ENCODE measurements at places on chromosomes 5 and 9. TPM values are rescaled to one million over a fixed set of nuclear protein-coding genes. Genes with fewer than 3 reads are reported as not detected.

Gene FSTL4
- total RNA-seq, result 0.37 TPM

Gene SPINK9
- total RNA-seq, result not detected

Gene IL5
- not detected for total RNA-seq

Gene FOXI1
- not detected for total RNA-seq

Gene ZBTB5
- 22.3 TPM for total RNA-seq

Gene CMYA5
- total RNA-seq, result 0.22 TPM

Gene OR1K1
- total RNA-seq, result not detected

Gene ANKRD18A
- 24.2 TPM for total RNA-seq

Gene SMIM32
- not detected for total RNA-seq

Gene CSF1R
- total RNA-seq, result 0.17 TPM

Gene PPP6C
- total RNA-seq, result 35.4 TPM

Gene PHF24
- total RNA-seq, result 0.47 TPM

Gene TICAM2
- total RNA-seq, result 2.9 TPM

Gene HK3
- total RNA-seq, result 0.30 TPM

Gene TNFSF15
- not detected for total RNA-seq

Gene NKD2
- total RNA-seq, result 20.4 TPM

Gene LCN2
- 9.2 TPM for total RNA-seq

Gene SLC27A6
- total RNA-seq, result 7.9 TPM

Gene ENHO
- 6.1 TPM for total RNA-seq

Gene NIPAL4
- total RNA-seq, result 0.12 TPM

Gene SLC1A3
- 12.9 TPM for total RNA-seq

Gene SPRY4
- total RNA-seq, result 112 TPM

Gene ZFP2
- 0.57 TPM for total RNA-seq

Measured in HCT116 (cell line).